ENCODE measurements at places on chromosomes 1 and 21.

GRCh38 chr21:36255663-36256062, 64.3 kb upstream of the MORC3 start:
- no peak for DNase-seq

- DNase-seq = no peak
Observed at GRCh38 chr21:34693192-34693810, 24.5 kb downstream of the CLIC6 start.

DNA sequence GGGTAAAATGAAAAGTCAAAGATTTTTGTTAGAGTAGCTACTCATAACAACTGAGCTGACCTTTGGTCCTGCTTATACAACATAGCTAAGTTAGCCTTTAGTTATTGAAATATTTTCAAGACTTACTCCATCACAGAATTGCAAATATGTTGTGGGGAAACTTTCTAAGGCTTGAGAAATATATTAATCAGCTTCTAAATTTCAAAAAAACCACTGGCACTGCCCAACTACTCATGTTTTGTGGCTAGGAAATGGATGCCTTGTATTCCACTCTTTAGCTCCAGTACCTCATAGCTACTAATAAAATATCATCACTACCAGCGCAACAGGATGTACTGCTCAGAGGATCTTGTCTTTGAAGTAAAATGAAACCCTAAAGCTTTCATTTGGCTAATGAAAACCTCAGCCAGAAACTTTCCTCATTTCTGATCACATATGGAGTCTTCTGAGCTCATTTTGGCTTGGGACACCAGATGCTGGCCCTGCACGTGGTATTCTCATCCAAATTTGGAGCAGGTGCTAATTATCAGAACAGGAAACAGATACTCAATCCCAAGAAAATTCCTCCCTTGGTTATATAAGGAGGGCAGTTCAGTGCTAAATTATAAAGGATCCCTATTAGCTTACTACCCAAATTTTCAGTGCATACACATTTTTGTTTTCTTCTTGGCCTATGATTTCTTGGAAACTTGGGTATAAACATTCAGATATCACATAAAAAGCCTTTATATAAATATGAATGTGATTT, 690.7 kb downstream of the ADGRL2 start:
- no peak for DNase-seq

- no peak for DNase-seq
Observed at GRCh38 chr1:167111868-167112709, 18.2 kb downstream of the STYXL2 start.

DNA sequence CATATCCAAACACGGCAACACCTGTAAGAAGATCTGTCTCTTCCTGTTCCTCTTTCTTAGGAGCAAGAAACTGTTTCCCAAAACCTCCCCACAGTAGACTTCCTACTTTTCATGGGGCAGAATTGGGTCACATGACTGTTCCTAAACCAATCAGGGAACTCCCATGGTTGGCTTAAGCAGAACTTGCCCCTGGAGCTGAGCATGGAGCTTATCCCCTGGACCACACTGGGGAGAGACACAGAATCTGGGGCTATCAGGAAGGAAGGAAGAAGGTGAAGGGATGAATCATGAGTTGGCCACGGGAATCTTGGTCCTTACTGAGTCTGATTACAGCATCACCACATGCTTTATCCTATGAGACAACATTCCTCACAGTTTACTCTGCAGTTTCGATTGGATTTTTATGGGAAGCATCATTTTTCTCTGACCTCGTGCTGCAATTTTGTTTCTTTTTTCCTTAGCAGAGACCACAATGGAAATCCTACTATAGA, 81.8 kb downstream of the CDC7 start:
- DNase-seq = no peak

- no peak for DNase-seq
Observed at GRCh38 chr1:77230051-77230450, 10.8 kb upstream of the PIGK start.

DNA sequence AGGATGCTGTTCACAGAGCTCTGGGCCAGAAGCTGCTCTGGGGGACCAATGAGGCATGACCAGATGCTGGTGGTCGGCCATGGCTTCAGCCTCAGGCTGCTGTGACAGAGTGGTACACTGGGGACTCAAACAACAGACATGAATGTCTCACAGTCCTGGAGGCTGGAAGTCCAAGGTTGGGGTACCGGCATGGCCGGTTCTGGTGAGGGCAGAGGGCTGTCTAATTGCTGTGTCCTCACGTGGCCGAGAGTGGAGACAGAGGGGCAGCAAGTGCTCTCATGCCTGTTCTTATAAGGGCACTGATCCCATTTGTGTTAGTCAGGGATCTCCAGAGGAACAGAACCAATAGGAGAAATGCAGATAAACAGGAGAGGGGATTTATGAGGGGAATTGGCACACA, 253.5 kb upstream of the C1orf174 start:
- no peak for DNase-seq

- DNase-seq = peak; percentile 30
Observed at GRCh38 chr1:54818461-54819194, 17.5 kb upstream of the TTC22 start.

Measured in stimulated activated effector memory CD8-positive, alpha-beta T cell treated with anti-CD3 and anti-CD28 coated beads, Interleukin-12 subunit alpha, Interleukin-12 subunit beta, amount 100 ng/mL, for 72 hours (primary cell).